ENCODE measurements at places on chromosomes 1 and 21.
A peak's percentile ranks its signal among the peaks of the same experiment; 100 is the strongest.

- no peak for DNase-seq
Observed at GRCh38 chr1:111733183-111733991, 5.8 kb downstream of the INKA2 start.

GRCh38 chr1:151934048-151934493 is 24.8 kb upstream of the THEM4 start:
- peak; percentile 27 for DNase-seq

- no peak for DNase-seq
Observed at GRCh38 chr1:115593365-115594259, 48.2 kb upstream of the VANGL1 start.

- DNase-seq: peak; percentile 15
Observed at GRCh38 chr1:224929335-224930237, at the start of gene DNAH14. Gene DNAH14, plus strand, starts transcription at chr1:224929675. Its CDS starts 23,028 bp downstream, at chr1:224952703.

DNA sequence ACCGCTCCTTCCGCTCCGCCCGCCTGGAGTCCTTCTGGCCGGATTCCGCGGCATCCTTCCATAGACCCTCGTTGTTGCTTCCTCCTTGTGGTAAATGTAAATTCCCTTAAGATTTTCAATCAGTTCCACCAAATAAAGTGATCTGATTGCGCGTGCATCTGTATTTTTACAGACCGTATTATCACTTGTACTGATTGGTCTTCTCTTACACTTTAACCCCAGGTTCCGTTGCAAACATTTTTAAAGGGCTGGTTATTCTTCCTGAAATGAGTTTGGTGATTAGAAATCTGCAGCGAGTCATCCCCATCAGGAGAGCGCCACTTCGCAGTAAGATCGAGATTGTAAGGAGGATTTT is 483 bp downstream of the YBEY start:
- peak; percentile 25 for DNase-seq

- peak; percentile 58 for DNase-seq
Observed at GRCh38 chr1:243469497-243469896, 213.7 kb downstream of the SDCCAG8 start.

DNA sequence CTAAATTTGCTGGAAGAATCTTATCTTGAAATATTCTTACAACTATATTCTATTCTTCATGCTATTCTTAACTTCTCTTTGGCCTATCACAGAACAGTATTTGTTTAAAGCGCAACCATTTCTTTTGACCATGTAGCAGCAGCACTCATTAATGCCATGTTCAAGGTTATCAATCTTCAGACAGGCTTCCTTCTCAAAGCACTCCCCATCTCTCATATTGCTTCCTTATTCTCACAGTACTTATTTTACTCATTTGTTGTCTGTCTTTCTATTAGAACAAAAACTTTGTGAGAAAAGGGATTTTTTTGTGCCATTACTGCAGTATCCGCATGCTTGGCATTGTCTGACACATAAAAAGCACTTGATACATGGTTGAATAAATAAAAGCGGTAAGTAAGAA is 89.7 kb downstream of the ATP1B1 start:
- DNase-seq: no peak

DNA sequence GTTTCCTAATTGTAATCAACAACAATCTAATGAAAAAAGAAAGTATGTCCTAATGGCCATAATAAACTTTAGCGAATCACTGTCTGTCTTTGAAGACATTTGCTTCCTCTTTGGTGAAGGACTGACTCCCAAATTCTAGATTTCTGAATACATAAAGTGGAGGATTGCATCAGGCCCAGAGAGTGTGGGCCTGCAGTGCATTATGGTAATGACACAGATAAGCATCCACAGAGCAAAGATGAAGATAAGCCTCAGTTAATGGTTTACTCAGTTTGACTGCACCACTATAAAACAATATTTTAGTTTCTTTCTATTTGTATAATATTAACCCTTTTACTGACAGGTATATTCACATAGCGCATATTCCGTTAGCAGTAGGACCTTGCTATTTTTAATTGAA is 365.5 kb downstream of the KCTD3 start:
- DNase-seq: no peak

DNA sequence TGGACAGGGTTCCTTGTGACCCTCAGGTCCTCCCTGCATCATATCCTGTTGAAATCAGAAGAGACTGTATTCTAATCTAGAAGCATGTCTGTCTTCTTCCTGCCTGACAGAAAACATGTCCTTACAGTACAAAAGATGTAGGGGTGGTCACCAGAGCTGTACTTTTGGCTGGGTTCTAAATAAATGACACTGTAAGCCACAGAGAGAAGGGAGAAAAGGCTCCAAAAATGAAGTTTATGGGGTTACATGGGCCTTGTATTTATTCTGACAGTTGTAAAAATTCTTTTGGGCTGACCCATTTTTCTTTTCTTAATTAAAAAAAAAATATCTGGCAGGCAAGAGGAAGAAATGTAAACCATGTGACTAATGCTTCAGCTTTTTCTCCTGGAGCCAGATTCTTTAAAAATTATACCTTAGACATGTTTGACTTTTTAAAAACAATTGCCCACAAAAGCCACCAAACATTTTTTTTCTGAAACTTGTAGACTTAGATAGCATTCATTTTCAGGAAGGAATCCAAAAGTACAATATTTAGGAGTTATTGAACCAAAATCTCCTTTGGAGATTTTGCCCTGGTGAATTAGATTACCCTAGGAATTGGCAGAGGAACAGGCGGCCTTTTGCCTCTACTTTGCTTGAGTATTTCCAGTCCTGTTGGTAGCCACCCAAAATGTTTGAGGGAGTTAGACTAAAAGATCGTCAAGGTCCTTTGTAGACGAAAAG is 17.1 kb downstream of the RGL1 start:
- no peak for DNase-seq

DNA sequence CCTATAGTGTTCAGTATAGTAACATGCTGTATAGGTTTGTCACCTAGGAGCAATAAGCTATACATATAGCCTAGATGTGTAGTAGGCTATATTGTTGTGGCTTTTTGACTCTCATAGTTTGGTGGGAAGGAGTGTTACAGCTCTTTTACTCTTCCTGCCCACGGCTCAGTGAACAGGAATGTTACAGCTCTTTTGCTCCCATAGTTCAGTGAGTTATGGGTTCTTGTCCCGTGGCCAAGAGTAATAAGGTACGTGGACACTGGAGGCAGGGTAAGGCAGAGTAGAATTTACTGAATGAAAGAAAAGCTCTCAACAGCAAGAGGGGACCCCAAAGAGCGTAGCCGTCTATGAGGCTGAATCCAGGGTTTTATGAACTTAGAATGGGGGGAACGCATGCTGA is 734.3 kb downstream of the ADGRL2 start:
- DNase-seq: no peak
